HFFc6 (cell line): ENCODE measurements at places on chromosomes 3 and 15. TPM values are rescaled to one million over a fixed set of nuclear protein-coding genes. Genes with fewer than 3 reads are reported as not detected.
A peak's percentile ranks its signal among the peaks of the same experiment; 100 is the strongest.

DAZL gene
- not detected in 3 replicates for total RNA-seq

STARD9 gene
- 2.0 to 2.5 TPM (median 2.2 TPM) in 3 replicates for total RNA-seq

DNA sequence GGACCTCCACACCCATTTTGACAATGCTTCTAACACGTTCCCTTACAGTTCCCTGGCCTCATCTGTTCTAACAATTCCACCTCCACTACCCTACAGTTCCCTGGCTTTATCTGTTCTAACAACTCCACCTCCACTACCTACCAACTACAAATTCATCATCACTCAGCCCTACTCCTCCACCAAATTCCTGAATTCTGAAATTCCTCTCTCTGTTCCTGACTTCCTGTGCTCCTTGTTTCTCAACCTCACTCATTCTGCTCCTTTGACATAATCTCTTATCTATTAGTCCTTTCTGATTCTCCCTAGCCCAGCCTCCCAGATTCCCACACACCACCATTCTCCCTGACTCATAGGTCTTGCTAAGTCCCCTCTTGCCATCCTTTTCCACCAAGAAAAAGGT, 22.5 kb downstream of the UPK1B start:
- no peak for DNase-seq

SATB1 gene
- total RNA-seq = 2.4 to 4.9 TPM (median 3.1 TPM) in 3 replicates

DNA sequence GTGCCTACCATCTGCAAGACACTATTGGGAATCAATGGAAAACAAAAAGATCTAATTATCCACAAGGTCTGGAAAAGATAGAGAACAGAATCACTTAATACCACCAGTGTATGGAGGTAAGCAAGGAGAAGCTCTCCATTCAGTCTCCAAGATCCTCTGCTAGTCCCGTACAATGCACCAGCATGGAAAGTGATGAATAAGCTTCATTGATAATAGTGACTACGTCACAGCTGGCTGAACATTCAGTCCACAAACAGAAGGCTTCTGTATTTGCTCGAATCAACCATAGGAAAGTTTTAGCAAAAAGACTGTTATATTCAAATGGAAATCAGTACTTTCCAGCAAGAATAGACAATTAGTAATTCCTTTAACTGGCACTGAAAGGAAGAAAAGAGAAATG, 42.9 kb downstream of the IGSF11 start:
- no peak for DNase-seq

CCDC80 gene
- total RNA-seq = 328 to 410 TPM (median 388 TPM) in 3 replicates

DNA sequence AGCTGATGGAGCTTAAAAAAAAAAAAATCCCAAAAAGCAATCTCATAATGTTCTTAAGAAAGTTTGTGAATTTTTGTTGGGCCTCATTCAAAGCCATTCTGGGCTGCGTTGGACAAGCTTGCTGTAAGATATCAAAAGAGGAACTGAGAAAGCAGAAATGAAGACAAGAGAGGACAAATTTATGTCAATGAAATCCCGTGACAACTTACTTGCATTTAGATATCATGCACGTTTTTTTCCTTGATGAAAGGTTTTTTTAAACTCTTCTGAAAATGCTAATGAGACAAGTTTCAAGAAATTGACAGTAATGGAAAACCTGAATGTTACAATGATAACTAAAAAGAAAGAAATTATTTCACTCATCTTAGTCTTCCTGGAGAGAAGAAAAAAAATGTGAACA, 662.9 kb downstream of the SQOR start:
- DNase-seq = no peak

COL6A5 gene
- total RNA-seq = not detected in 3 replicates

GRCh38 chr3:120274739-120275167, 10.3 kb downstream of the GPR156 start:
- DNase-seq = no peak

DNA sequence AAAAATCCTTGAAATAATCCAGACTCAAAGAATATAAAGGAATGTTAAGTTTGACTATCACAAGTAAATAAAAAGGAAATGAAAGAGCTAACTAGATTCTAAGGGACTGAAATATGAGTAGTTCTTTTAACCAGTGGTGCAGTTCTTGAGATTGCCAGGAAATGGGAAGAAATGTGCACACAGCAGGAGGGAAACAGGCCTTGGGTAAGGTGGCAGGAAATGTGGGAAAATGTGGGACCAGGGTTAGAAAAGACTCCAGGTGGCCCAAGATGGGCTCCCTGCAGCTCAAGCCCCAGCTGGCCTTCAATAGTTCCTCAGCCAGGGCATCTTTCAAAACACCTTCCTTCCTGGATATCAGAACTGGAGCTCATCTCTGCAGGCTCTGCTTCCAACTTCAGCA, 181.3 kb downstream of the ISL2 start:
- DNase-seq = no peak

DNA sequence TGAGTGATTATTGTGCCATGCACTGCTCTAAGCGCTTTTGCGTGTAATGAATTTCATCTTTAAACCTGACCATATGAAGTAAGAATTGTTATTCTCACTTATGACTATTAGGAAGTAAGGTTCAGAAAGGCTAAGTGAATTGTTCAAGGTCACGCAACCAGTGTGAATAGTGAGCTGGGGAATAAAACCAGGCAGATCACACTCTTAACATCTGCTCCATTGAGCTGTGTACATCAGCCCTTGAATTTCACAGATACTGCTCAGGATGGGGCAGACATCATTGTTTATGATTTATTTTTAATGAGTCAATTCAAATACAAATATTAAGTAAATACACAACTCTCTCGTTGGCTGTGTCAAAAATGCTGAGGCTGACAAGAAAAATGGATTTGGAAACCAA, 184.5 kb downstream of the FNDC3B start:
- DNase-seq = no peak

DNA sequence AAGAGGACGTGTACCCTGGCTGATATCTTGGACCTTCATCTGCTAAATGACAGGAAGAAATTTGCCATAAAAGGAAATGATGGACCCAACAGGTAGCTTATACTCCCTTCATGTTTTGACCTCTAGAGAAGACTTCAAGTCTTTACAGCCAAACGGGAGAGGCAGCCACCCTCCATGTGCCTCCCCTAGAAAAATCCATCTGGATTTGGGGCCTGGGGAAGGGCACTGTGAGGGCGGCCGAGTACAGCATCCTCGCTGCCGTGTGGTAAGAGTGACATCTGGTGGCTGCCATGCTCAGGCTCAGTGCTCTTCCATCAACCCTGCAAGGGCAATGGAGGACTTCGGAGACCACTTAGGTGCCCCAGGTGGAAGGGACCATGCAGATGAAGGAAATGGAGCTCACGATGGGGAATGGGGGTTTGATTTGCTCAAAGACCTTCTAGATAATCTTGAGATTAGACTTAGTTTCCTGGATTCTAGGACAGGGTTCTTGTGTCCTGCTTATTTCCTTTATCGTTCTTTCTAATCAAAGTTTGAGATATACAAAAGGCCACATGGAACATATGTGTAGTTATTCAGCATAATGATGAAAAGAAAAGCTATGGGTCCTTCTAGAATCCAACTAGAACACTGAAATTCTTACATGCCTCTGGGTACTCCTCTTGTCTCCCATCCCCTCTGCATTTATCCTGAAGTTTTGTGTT, 44.4 kb downstream of the AQP9 start:
- no peak for DNase-seq

DNA sequence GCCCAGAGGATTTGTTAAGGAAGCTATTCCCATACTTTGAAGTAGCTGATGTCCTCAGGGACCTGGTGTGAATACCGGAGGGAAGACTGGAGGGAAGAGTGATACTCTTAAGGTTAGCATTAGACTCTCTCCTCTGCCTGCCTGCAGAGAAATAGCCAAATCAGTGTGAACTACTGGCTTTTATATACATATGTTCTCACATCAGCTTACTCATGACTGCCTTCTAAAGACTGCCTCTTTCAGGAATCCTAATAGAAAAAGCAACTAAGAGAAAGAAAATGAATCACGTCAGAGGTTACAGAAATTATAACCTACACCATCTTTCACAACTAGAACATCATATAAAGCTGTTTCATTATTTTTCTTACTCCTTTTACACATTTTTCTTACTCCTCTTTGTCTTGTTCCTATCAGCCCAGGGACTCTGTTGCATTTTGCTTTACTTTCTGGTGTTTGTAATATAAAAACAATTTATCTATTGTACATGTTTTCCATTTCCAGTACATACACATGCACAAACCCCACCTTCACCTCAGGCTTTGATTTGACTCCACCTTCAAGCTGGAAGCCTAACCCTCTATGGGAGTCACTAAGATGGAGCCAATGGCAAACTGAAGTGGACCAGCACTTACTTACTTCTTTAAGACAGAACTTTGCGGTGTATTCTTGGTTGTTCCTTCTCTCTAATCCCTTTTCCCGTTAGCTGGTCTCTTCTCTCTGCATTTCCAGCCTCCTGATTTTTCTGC, 257.7 kb upstream of the UBE2E1 start:
- no peak for DNase-seq

- DNase-seq = no peak
Measured at GRCh38 chr15:58486062-58486461, 54.3 kb downstream of the LIPC start.

CPNE9 gene
- total RNA-seq = not detected in 3 replicates

DNA sequence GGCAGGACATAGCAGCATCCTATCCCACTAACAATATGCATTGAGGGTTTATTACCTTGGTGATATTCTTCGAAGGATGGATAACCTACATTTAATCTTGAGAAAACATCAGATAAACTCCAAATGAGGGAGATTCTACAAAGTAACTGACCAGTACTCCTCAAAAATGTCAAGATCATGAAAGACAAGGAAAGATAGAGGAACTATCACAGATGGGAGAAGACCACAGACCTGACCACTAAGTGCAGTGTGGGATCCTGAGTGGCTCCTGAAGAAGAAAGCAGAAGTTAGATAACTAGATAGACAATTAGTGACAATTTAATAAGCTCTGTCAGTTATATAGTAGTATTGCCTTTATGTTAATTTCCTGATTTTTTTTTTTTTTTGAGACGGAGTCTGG, 17.7 kb upstream of the CGNL1 start:
- no peak for DNase-seq

KIF15 gene
- 5.1 to 11.2 TPM (median 8.7 TPM) in 3 replicates for total RNA-seq

DNA sequence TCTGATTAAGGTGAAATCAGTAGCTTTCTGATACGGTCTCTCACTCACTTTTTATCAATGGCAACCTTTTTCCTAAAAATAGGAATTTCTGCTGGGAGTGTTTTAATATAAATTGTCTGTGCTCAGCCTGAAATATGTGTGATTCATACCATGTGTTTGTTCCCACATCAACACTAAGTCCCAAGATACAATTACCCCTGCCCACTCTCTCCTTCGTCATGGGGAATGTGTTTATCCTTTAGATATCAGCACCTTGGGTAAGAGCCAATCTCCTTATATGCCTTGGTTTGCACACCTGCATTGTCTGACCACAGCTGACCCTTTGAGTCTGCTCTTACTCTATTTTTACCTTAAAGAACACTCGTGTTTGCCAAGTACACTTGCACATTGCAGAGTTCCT, 356.4 kb downstream of the LPP start:
- no peak for DNase-seq

GRCh38 chr15:86021281-86022264, 58.1 kb upstream of the AGBL1 start:
- no peak for DNase-seq

PLCB2 gene
- 0.12 to 0.70 TPM (median 0.38 TPM) in 3 replicates for total RNA-seq

DNAH1 gene
- 1.2 to 1.8 TPM (median 1.7 TPM) in 3 replicates for total RNA-seq

GRCh38 chr3:172595664-172596393, 72.6 kb upstream of the TNFSF10 start:
- DNase-seq = peak; percentile 15

DNA sequence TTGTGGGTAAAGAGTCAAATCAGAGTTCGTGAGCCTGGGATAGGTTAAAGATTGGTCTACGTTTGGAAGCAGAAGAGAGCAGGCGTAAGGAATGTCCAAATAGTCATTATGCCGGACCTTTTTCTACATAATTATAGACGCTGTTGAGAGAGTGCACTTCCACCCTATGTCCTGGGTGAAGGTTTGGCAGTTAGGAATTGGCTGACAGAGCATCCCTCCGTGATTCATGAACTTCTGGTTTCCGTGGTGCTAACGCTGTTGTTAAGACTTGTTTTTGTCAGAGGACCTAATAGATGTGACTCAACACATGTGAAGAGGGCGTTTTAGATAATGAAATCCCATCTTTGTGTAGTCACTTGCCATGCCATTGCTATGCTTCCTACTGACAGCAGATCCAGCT, 1.1 kb downstream of the EAF1 start:
- DNase-seq = peak; percentile 88

- no peak for DNase-seq
Measured at GRCh38 chr3:152910211-152910610, 75.3 kb downstream of the P2RY1 start.

DNA sequence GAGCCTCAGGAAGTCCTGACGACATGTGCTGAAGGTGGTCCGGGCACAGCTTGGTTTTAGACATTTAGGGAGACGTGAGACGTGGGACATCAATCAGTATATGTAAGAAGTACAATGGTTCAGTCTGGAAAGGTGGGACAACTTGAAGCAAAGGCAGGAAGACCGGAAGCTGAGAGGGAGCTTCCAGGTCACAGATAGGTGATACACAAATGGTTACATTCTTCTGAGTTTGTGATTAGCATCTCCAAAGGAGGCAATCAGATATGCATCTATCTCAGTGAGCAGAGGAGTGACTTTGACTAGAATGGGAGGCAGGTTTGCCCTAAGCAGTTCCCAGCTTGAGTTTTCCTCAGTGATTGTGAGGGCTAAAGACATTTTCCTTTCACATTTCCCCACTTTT, 282.1 kb downstream of the RYR3 start:
- DNase-seq = no peak

SLC24A5 gene
- not detected in 3 replicates for total RNA-seq

PLA1A gene
- not detected in 3 replicates for total RNA-seq

DNA sequence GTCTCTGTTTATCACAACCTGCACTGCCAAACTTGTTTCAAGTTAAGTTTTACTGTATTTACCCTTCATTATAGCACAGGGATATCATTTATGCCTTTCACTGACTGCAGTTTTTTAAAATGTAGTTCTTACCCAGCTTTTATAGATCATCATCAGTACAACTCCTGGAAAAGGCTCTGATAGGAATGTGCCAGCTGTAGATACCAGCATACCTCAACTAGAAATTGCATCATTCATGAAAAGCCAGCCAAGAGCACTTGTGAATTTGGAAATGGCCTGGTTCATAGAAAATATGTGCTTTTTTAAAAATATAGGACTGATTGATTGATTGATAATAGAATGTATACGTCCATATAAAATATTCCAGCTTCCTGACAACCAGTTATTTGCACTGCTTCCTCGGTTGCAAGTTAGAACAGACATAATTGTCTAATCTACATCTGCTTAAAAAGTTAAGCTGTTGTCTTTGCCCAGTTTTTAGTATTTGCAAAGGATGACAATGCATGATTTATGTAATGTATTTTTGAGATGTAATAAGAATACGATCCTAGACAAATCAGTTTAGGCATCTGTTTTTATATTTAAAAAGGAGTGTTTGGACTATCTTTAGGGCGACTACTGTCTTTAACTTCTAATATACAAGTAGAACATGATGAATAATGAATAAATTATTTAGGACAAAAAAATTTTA, 58.5 kb downstream of the DCUN1D1 start:
- DNase-seq = no peak

CYP19A1 gene
- 0.21 TPM in 1 of 3 replicates, not detected in the others for total RNA-seq

CNTN4 gene
- not detected in 3 replicates for total RNA-seq
